ENCODE measurements at places on chromosomes 1 and 21. TPM values are rescaled to one million over a fixed set of nuclear protein-coding genes. Genes with fewer than 3 reads are reported as not detected.

The LMOD1 gene
- total RNA-seq = not detected

- DNase-seq = no peak
These were observed 19.7 kb upstream of the MX1 start for GRCh38 chr21:41406340-41406739.

DNA sequence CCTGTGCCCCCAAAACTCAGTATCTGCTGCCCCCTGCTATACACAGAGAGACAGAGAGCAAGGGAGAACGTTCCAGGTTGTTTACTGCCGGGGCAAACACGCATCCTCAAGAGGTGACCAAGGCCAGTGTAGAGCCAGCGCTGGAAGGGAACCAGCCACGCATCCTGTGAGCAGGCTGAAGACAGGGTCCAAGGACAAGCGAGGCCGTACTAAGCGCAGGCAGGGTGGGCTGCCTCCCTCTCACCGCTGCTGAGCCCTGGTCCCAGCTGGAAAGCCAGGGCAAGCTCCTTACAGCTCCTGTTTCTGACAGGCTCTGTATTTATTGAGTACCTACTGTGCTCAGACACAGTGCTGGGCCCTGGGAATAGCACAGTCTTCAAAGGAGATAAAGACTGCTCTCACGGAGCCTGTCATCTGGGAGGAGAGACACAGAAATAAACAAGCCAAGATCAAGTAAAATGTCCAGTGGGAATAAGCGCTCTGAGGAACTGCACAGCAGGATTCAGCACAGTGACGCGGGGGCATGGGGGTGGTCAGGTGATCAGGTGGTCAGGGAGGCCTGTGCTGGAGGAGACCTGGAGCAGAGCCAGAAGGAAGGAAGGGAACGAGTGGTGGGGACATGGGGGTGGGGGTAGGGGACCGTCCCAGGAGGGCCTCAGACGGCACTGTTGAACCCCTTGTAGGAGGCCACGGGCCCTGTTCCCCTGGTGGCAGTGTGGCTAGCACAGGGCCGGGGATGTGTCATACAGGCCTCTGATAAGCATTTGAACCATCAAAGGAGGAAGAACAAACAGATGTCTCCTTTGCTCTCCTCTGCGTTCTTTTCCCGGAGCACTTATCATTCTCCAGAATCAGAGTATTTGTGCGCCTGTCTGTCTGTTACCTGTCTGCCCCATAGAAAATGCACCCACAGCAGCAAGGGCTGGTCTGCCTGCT lies 37.8 kb upstream of the EFHD2 start:
- DNase-seq = no peak

GRCh38 chr1:98644510-98644909 lies 17.0 kb upstream of the SNX7 start:
- no peak for DNase-seq

GRCh38 chr1:57066980-57067610 lies 101.3 kb upstream of the C8B start:
- no peak for DNase-seq

The TTF2 gene
- 2.9 TPM for total RNA-seq

The PPM1J gene
- 0.10 TPM for total RNA-seq

DNA sequence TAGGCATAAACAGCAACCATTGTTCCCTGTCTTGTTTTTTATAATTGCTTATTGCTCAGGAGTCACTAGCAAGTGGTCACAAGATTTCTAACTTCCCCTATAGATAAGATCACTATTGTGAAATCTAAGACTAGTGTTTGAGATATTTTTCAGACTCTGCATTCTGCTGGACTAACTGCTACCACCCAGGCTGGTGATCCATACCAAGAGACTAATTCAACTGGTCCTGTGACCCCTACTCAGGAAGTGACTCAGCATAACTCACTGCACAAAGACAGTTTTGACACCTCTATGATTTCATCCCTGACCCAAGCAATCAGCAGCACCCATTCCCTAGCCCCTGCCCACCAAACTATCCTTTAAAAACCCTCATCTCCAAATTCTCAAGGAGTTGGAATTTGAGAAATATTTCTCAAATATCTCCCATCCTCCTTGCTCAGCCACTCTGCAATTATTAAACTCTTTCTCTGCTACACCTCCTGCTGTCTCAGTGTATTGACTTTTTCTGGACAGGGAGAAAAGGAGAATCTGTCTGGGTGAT lies 52.7 kb downstream of the TRIM33 start:
- no peak for DNase-seq

GRCh38 chr1:156963621-156964020 lies 43.2 kb downstream of the LRRC71 start:
- DNase-seq = no peak

The COL9A2 gene
- total RNA-seq = 0.85 TPM

- no peak for DNase-seq
These were observed 45.3 kb upstream of the SAMSN1 start for GRCh38 chr21:14591377-14591776.

DNA sequence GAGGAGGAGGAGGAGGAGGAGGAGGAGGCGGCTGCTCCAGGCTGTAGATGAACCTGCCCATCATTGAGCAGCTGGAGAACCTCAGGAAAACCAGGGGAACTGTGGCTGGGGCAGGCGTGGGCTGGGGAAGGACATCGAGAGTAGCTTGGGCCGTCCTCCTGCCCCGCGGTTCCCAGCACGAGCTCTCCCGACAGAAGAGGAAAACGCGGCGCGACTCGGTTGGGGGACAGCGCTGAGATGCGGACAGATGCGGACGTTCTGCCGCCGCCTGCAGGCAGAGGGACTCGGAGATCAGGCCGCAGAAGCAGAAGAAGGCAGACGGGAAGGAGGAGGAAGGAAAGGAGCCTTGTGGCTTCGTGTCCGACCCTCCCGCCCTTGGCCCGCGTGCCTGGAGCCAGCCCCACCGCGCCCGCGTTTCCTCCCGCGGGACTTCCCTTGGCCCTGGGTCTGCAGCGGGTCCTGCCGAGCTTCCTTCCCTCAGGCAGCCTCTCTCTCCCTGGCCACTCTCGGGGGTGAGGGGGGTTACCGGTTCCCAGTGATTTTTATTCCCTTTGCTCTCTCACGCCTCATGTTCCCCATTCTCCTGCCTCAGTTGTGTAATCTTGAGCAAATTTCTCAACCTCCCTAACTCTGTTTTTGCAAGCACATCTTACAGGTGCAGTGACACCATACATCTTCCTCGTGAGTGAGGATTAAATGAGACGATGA lies 1.7 kb upstream of the TNFRSF9 start:
- no peak for DNase-seq

The LENEP gene
- not detected for total RNA-seq

The TMEM222 gene
- total RNA-seq = 30.7 TPM

GRCh38 chr1:59078070-59078800 lies 218.7 kb upstream of the FGGY start:
- no peak for DNase-seq

The IGSF8 gene
- 20.7 TPM for total RNA-seq

The COL6A2 gene
- total RNA-seq = 53.6 TPM

DNA sequence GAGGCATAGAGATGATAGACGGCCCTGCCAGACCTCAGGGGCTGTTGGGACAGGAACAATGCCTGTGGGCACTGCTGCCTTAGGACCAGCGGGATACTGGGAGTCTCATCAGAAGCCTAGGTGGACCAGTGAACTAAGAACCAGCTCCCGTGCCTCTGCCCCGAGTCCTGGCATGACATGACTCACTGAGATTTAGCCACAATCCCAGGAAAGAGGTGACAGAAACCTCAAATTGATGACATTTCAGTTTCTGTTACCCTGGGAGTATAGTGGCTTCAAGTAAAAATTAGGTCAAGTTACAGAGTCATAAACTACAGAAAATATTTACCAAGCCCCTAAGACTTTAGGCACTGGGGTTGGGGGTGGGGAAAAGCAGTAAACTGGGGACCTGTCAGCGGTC lies 74.6 kb upstream of the GADD45A start:
- peak; percentile 64 for DNase-seq

- DNase-seq = no peak
These were observed 52.5 kb upstream of the CAMK1G start for GRCh38 chr1:209531006-209531405.

- DNase-seq = peak; percentile 95
These were observed 24.4 kb downstream of the SNAP47 start for GRCh38 chr1:227759341-227760300.

The IFI44L gene
- total RNA-seq = 79.9 TPM

- DNase-seq = peak; percentile 51
These were observed 66.0 kb downstream of the BCAR3 start for GRCh38 chr1:93615582-93616150.

DNA sequence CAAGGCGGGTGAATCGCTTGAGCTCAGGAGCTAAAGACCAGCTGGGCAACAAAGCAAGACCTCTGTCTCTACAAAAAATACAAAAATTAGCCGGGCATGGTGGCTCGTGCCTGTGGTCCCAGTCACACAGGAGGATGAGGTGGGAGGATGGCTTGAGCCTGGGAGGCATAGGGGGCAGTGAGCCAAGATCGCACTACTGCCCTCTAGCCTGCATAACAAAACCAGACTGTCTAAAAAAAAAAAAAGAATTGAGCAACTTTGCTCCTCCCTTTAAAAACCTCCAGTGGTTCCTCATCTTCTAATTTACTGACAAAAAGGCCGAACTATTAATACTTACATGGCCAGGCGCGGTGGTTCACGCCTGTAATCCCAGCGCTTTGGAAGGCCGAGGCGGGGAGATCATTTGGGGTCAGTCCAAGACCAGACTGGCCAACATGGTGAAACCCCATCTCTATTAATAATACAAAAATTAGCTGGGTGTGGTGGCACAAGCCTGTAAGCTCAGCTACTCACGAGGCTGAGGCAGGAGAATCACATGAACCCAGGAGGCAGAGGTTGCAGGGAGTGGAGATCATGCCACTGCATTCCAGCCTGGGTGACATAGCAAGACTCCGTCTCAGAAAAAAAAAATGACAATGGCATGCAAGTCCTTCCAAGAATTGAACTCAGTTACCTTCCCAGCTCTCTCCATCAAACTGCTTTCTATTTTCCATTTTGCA lies 4.4 kb downstream of the ACBD3 start:
- DNase-seq = peak; percentile 71

- DNase-seq = peak; percentile 86
These were observed at the start of gene ADAMTS1 for GRCh38 chr21:26845066-26845758. ADAMTS1 (minus strand) TSS chr21:26845409; CDS start chr21:26844954, 455 bp downstream.

GRCh38 chr1:207007352-207008033 lies 25.1 kb downstream of the C1orf116 start:
- DNase-seq = peak; percentile 87

- DNase-seq = no peak
These were observed 27.6 kb downstream of the DNAJC8 start for GRCh38 chr1:28205243-28205642.

DNA sequence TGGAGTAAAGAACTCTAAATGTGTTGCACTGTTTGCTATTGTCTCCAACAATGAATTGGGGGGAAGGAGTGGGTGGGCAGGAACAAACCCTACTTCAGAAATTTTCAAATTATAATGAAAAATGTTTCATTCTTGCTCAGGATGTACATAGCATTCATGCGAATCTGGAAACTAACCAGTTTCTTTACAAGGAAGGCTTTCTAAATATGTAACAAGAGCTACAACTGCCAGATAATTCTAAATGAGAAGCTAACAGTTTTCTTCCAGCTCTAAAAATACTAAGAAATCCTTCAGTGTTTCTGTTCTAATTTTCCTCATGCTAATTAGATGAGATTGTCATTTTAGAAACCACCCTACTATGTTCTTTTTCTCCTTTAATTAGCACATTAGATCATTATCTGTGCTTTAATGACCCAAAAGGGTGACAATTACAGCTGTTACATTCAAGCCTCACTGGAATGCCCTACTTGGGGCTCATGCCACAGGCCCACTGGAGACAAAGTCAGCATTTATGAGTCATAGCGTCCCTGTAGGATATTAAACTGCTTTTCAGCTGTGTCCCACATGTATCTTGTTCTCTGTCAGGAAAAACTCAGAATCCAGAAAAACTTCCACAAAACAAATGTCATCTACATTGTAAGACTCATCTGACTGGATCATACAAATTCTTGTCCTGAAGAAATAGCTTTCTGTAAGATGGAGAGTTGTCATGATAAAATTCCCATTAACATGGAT lies 804.6 kb upstream of the CXADR start:
- DNase-seq = no peak

DNA sequence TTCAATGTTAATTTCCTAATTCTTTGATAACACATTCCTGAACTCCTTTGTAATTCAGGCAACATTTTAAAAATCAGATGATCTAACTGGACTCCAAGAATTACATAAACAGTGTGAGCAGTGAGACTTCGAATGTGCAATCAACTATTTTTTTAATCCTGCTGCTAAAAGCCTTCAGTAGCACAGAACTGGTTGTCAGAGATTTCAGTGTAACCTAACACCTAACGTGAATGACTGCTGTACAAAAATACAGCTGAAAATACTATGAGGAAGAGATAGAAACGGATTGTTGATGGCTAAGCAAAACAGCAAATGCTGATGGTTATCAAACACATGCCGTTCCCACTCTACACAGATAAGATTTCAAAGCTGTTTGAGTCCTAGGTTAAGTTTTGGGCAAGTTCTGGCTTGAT lies 46.1 kb downstream of the APP start:
- peak; percentile 32 for DNase-seq

DNA sequence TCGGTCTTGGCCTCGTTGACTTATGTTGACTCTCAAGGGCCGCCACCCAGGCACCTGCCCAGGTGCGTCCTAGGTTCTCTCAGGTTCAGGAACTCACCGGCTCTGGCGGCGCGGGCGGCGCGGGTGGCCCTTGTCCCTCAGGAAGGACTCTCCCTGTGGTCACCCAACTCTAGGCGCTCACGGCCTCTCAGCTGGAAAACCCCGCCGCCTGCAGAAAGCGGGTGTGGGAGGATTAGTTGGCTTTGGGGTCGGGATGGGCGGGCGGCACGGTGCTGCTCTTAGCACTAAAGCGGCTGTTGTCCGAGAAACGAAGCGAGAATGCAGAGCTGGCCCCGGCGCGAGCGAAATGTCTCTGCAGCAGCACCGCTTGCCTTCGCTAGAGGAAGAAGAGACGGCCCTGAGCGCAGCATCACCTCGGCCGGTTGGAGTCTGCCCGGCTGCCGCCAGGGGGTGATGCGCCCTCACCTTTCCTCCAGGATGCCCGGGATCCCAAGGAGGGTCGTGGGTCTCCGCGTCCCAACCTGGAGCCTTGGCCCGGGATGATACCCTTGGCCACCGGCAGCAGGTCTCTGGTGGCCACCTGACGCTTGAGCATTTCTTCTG lies 8.1 kb upstream of the TADA1 start:
- DNase-seq = no peak

The BCAS2 gene
- total RNA-seq = 42.3 TPM

DNA sequence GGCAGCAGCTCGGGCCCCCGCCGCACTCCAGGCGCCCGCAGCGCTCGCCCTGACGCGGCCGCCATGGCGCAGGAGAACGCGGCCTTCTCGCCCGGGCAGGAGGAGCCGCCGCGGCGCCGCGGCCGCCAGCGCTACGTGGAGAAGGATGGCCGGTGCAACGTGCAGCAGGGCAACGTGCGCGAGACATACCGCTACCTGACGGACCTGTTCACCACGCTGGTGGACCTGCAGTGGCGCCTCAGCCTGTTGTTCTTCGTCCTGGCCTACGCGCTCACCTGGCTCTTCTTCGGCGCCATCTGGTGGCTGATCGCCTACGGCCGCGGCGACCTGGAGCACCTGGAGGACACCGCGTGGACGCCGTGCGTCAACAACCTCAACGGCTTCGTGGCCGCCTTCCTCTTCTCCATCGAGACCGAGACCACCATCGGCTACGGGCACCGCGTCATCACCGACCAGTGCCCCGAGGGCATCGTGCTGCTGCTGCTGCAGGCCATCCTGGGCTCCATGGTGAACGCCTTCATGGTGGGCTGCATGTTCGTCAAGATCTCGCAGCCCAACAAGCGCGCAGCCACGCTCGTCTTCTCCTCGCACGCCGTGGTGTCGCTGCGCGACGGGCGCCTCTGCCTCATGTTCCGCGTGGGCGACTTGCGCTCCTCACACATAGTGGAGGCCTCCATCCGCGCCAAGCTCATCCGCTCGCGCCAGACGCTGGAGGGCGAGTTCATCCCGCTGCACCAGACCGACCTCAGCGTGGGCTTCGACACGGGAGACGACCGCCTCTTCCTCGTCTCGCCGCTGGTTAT lies 2.8 kb downstream of the KCNJ9 start:
- no peak for DNase-seq
